ENCODE measurements at places on chromosomes 2 and 18.

DNA sequence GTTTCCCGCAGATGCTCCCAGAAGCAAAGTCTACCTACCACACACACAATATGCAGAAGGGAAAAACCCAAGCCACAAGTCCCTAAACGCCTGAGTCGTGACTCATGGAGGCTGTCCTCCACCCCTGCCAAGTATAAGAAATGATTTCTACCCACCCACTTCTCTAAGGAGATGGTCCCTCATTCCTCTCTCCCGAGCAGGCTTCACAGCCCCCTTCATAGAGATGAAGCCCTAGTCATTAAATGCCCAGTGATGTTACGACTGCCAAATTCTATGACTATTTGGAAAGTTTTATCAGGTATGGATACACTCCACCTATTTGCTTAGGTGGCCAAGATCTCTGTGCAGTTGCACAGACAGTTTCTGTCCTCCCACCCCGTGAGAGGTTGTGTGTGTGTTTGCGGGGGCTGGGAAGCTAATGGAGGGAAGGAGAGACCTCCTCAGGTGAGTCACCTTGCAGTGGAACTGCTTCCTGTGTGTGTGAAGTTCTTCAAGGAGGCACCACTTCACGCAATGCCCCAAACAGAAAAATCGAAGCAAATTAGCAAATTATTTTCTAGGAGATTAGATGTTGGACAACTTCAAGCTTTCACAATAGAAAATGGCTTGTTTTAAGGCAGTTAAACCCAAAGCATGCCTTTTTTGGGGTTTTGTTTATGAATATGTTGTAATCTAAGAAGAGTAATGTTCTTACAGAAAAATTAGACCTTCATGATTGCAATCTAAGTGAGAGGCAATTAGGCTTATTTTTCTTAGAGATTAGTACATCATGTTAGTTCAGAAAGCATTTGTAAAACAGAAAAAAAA, 175.2 kb downstream of the TGIF1 start:
- peak; percentile 52 for DNase-seq

GRCh38 chr2:11393711-11394236, 49.3 kb upstream of the ROCK2 start:
- DNase-seq: no peak

DNA sequence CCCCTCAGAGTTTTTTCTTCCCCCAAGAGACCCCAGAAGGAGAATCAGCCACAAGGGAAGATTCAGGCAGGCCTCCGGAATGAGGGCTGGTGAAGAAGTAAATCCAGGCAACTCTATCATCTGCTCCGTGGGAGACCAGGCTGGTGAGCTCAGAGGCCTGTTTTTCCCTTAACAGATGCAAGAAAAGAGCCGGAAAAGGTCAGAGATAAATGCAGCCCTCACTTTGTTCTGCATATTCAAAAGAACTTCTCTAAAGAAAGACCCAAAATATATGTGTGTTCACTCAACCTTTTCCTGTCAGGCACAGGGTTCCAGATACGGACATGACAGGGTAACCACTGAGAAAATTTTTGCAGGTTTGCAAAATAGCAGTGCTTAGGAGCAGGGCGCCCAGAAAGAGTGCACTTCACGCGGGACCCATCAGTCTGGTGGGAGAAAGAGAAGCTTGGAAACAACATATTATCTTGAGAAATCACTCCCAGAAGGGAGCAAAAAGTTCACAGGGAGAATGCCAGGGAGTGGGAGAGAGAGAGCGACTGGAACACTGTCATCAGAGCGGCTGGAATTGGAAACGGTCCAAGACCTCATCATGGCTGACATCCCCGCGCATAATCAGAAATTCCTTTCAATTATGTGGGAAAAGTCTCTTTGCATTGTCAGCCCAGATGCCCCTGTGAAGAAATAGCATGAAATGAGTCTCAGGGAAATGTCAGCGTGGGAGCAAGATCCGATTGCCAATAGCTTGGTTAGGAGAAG, 244.8 kb upstream of the SLC14A2 start:
- DNase-seq: no peak

GRCh38 chr2:129178356-129178755, 801.1 kb upstream of the RAB6C start:
- no peak for DNase-seq

DNA sequence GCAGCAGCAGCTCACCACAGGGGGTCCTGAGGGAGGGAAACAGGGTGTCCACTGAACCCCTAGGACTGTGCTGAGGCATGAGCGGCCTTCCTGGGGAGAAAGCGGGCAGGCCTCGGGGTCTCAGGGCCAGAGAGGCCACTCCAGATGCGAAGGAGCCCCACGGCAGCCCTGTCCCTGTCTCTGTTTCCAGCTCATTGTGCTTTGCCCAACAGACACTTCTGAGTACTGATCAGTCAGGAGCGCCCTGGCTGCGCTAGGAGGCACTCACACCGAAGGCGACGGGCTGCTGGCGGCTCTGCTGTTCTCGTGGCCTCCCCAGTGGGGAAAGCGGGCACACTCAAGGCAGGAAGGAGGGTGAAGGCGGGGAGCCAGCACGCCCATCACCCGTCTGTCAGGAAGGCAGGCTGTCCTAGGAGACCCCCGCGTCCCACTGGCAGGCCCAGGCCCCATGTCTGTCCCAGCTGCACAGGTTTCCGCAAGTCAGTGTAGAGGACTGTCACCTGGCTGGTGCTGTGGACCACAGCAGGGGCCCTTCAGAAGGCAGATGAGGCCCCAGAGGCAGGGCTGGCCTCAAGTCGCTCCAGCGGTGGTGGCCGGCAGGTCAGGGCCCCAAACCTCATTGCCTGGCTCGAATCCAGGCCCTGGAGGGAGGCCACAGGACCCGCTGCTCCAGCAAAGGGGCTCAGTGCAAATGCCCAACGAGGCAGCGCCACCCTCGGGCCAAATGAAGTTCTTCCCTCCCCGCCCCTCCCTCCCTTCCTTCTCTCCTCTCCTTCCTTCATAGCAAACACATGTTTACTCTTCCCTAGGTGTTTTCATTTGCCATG, 6.8 kb downstream of the ESPNL start:
- no peak for DNase-seq

DNA sequence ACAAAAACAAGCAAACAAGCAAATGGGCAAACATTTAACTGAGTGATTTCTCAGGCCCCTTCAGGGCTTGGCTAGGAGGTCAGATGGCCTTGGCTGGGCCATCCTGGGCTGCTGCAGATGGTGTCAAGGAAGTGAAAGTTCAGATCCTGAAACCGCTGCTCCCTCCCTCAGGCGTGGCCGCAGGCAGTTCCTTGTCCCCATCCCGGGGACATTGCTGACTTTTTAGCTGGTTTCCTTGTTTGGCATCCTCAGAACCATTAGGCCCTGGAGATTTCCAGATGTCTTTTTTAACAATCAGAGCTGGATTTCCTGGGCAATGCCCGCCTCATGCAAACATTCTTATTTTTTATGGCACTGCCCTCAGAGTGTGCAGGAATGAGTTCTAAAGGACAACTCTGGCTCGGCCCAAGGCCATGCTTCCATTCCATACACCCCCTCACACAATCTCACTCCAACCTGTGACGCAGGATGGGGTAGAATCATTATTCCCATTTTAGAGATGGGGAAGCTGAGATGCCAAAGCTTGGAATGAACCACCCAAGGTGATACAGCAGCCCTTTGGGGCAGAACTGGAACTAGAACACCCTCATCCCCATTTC, 86.1 kb upstream of the ZCCHC2 start:
- no peak for DNase-seq

DNA sequence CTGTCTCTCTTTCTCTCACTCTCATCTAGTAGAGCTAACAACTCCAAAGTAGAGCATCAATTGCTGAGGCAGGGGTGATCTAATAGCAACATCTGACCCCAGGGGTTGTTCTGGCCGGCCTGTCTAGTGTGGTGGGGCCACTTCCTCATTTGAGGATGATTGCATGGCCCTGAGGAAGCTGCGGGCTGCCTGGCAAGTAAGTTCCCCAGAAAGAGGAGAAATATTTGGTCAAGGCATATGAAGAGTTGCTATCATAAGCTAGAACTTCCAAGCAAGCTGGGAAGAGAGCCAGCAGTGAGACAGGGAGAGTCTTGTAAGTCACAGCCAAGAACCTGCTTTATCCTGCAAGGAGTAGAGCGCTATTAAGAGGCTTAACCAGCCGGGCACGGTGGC, 50.8 kb upstream of the TMEM87B start:
- DNase-seq: no peak

DNA sequence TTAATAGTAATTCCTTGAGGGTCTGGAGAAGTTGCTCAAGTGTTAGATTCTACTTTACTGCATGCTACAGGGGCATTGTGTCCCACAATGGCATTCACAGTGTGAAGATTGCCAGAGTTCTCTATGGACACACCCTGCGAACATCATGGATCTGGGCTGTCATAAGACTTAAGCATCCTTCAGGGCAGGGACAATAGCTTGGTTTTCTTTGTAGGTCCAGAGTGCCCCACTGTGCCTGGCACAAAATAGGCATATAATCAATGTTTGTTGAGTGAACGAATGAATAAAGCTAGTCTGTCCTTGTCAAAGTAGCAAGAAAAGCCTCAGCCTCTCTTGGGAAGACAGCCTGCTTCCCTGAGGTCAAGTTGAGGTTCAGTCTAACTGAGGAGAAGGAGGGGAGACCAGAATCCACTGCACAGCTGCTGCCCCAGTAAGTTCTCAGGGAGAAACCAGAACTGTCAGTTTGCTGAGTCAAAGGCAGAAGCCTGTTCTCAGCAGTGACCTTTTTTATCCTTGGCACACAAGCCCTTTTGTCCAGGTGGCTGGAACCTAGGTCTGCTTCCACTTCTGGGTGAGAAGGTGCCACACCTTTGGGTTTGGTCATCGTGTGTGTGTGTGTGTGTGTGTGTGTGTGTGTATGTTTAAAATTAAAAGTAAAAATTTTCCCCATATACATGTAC, 15.0 kb downstream of the INPP4A start:
- DNase-seq: no peak

DNA sequence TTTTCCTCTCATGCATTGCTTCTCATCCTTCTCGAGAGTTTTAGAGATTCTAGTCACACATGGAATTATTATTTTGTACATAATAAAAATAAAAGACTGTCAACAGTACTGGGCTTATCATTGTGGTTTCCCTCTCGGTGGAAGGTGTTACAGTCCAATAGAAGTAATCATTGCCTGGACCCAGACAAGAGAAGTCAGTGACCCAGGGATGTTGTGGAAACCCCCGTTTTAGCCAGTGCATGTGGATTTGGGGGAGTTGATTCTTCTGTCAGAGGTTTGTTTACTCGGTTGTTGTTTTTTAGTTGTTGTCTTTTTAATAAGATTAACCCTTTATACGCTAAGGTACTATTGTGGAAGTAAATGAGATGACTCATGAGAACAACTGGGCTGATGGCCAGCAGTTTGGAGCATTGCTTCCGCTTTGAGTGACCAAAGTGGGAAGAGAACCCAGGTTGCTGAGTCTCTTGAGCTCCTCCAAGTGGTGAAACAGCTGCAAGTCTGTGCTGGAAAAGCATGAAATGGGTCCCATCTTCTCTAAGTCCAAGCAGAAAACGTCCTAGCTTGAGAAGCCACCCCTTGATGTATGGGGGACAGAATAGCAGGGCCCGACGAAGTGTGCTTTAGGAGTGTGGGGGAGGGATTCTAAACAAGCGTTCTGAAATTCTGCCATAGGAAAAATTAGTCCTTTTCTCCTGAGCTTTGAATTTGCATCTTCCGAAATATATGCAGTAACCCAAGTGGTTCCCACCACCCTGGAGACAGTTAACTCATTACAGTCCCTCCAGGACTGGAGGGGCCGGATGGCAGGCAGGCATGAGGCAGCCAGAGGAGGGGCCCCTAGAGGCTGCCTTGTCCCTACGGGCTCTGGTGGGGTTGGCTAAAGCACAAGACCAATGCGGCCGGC, 61.8 kb upstream of the GPR45 start:
- no peak for DNase-seq

DNA sequence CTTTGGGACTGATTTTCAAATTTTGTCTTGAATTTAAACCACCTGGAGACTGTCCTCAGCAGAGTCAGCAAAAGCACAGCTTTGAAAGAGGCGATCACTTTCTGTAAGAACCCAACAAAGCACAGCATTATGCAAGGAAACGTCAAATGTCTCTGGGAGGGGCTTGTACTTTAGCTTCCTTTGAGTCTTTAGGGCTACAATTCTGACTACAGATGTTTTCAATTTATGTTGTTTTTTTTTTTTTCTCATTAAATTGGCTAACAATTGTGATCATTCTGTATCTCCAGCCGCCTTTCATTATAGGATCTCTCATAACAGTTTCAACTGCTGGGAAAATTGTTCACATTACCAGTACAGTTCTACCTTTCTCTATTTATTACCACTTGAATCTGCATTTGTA, 48.3 kb downstream of the COL3A1 start:
- no peak for DNase-seq

DNA sequence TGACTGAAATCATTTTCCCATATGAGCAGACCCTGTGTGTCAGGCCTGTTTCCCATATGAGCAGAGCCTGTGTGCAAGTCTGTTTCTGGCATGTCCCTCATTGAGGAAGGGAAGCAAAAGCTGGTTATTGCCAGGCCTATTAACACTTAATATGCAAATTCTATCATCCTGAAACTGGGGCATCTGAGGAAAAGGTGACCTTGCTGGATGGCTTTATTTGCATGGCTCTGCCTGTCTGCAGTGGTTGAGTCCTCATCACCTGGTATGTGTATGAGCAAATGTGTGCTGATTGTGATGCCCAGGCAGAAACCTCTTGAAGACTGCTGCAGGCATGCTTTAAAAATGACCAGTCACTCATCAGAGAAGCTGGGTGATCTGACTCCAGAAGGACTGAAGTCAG, 31.2 kb downstream of the EIF4E2 start:
- DNase-seq: no peak

GRCh38 chr2:223494942-223495341, 107.2 kb downstream of the SCG2 start:
- no peak for DNase-seq

- no peak for DNase-seq
Measured at GRCh38 chr2:98140210-98140609, 53.2 kb downstream of the VWA3B start.

DNA sequence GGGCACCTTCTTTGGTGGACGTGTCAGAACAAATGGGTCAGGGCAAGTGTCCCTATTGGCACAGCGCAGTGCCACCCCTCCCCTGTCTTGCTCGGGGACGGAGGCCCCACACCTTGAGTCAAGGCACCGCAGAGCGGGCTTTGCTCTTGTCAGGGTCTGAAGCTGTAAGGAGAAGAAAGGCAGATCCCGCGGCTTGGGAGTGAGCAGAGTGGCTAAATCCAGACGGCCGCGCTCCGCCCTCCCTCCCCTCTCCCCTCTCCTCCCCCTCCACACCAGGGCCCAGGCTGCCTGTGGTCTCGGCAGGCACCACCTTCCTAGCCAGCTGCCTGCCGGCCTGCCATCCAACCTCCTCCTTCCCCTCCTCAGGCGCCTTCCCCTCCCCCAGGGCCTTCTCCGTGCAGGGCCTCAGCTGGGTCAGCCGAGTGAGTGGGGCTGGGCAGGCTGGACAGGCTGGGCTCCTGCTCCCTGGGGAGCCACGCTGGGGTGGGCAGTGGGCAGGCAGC, 25.8 kb downstream of the SPEG start:
- DNase-seq: no peak

DNA sequence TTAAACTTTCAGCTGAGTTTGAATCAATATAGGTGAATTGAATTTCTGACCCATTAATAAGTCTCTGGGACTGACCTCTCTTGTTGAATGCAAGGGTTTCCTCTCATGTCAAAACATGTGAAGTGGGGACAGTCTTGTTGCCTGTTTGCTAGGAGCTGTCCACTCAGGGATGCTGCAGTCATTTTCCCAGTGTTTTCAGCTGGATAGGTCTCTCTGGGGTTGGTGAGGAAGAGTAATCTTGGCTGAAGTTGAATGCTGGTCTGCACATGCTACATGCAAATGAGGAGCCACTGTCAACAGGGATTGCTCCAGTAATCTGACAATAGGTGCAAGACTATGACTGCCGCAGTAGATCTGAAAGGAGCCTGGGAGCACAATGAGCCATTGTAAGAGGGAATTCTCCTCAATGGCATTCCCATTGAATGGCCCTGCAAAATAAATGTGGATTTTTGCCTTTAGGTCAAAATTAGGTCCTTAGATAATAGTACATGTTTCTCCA, 34.1 kb upstream of the IL1RL1 start:
- no peak for DNase-seq

Data from activated T-cell treated with anti-CD3 and anti-CD28 coated beads for 48 hours (primary cell).